ENCODE measurements at places on chromosomes 4 and X. TPM values are rescaled to one million over a fixed set of nuclear protein-coding genes. Genes with fewer than 3 reads are reported as not detected.

DNA sequence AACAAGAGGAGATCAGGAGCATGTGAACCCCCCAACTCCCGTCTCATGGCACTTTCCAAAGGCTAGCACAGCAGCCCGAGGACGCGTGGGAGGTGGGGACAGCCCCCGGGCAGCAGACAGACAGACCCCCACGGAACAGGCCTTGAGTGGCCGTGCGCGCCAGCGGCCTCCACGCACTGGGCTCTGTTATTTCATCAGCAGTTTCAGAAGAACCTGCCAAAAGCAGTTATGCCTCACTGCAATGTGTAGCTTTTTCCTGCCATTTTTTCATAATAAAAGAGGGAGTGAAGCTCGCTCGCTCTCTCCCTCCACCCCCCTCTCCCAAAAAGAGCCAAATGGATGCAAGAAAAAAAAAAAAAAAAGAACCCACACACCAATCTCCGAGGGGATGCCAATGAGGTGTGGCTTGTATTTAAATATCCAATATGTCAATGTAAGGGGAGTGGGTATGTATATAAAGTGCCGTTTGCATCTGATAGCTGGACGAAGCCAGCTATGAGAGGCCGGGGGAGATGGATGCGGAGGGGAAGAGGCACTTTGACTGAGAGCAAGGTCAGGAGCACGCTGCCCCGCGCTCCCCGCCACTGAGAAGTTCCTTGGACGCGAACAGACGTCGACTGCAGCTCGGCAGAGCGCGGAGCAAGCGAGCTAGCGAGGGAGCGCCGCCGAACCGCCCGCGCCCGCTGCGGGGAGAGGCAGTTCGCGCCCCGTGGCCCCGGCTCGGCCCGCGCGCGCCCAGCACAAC lies at the start of gene FGF16:
Gene FGF16 (plus strand): TSS at position 482 of the 745 bp plus-strand sequence. CDS start 286 bp downstream, outside the sequence.
- no peak for DNase-seq

DNA sequence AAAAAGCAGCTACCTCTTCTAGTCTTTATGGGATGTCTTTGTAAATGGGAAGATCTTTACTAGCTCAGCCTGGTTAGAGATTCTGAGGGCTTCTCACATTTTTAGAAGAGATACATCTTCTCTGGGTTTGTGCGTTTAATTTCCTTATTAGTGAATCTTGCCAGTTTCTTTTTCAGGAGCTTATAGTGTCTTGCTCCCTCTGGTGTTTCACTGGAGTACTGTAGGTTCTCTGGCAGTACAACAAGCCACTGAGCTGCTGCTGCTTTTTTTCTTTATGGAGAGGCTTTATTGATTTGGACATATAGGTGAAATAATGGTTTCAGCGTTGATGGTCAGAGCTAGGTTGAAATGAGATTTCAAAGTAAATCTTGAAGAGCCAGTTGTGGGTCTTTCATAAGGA lies 82.9 kb downstream of the LAS1L start:
- no peak for DNase-seq

- DNase-seq = no peak
These were observed 1069.5 kb downstream of the FAM133A start for GRCh38 chrX:94743478-94743877.

Gene CT45A1
- total RNA-seq = not detected

Gene MSX1
- total RNA-seq = not detected
